ENCODE measurements at places on chromosomes 11 and 22. TPM values are rescaled to one million over a fixed set of nuclear protein-coding genes. Genes with fewer than 3 reads are reported as not detected.
A peak's percentile ranks its signal among the peaks of the same experiment; 100 is the strongest.

Gene SLC22A8
- total RNA-seq: not detected

GRCh38 chr11:12693479-12694182 is 19.4 kb downstream of the TEAD1 start:
- no peak for DNase-seq

Gene NRXN2
- 0.32 TPM for total RNA-seq

Gene MMP3
- total RNA-seq: not detected

DNA sequence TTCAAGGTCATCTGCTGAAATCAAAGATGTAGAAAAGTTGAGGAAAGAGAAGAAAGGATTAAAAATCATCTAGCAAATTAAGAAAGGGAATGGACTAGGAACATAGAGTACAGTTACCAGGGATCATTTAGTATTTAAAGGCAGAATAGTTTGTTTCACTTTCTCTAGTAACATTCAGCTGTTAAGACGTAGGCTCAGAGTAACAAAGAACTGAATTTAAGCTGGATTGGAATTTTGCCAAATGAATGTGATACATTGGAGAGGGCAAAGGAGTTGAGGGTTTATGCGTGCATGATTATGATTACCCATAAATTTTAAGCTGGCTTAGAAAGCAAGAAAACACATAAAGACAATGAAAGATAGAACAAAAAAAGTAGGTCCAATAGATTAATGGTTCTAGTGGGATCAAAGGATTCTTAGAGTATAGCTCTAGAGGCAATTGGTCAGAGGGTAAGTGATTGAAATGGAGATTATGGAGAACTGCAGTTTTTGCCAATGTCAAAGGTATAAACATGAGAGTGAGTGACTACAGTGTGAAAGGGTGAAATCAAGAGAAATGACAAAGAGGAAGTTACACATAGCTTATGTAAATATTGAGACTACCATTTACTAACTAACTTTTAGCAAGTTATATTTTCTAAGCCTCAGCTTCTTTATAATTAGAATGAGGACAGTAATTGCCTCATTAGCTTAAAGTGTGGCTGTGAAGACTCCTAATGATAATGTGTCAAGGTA is 190.0 kb downstream of the GRIA4 start:
- DNase-seq: no peak

Gene CHRM4
- 4.3 TPM for total RNA-seq

DNA sequence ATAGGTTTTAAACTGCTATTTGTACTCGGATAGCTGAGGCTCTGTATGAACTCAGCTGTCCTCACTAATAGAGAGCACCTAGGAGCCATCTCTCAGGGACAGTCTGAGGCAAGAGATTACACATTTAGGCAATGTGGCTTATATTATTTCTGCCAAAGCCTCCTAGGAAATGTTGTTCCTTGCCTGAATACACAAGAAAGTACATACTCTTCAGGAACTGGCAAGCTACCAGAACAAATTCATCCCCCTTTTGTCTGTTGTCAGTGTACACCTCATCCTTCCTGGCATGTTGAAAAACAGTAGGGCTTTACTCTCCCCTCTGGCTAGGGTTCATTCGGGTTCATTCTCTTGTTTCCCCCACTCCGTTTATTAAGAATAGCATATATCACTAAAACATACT is 615.9 kb upstream of the FAT3 start:
- DNase-seq: no peak

- DNase-seq: no peak
Observed at GRCh38 chr22:37273846-37274225, 8.5 kb upstream of the CYTH4 start.

DNA sequence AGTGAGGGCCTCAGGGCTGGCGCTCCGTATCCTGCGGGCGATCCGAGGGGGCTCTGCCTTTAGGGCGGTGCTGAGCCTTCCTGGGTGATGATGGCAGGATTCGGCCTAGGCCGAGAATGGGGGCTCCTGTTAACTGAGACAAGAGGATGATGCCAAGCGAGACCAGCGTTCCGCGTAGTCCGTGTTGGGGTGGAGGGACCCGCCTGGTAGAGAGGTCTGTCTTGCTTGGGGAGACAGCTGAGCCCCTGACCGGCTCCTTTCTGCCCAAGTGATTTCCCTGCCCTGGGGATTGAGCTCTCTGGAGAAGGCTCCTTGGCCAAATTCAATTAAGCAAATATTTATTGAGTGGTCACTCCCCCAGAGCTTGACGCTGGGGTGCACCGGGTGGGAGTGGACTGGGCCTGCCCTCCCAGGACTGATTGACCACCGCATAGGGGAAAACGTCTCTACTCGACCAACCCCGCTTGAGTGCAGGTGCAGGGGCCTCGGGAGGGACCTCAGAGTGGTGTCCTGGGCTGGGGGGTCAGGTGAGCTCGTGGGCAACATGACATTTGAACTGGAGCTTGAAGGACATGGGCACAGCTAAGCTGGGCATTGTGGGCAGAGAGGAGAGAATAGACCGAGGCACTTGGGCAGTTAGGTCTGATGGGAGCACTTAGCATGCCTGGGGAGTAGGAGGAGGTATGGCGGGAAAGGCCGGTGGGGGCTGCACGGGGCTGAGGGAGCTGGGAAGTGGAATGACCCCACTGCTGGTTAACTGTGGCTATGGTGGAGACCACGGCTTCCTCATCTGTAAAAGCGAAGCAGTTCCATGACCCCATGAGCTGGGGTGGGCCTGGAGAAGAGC is 1.1 kb downstream of the GNAZ start:
- peak; percentile 9 for DNase-seq

DNA sequence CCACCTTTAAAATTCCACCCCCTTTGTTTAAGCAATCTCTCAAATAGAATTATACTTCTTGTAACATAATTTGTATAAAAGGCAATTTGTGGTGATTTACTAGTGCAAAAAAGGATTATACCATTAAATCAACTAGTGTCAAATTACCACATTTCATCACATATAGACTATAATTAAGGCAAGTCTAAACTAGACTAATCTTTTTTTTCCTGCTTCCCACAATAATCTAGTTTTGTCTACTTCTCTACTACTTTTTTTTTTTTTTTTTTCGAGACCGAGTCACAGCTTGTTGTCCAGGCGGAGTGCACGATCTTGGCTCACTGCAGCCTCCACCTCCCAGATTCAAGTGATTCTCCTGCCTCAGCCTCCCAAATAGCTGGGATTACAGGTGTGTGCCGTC is 36.1 kb upstream of the FZD4 start:
- no peak for DNase-seq

Gene PIWIL4
- 1.6 TPM for total RNA-seq

Gene SAA4
- total RNA-seq: not detected

Gene TLCD5
- 0.32 TPM for total RNA-seq

- DNase-seq: no peak
Observed at GRCh38 chr11:21615955-21616371, 576.9 kb upstream of the ANO5 start.

Gene BTBD18
- total RNA-seq: not detected

- DNase-seq: no peak
Observed at GRCh38 chr22:33247758-33248157, 189.6 kb upstream of the SYN3 start.

DNA sequence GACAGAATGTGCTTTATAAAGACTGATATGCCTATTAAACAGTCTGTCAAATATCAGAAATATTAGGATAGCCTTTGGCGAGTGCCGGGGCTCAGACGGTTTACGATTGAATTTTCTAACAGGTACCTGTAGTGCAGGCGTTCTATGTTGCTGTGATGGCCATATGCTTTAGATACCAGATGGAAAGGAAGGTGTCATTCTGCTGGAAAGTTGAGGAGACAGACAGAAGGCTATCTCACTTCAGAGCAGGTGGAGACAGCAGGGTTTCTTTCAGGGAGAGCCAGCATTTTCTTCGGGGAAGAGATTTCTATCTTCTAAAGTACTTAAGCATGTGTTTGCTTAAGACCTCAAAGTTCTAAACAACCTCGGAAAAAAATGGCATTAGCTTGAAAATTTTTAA is 415.4 kb downstream of the NTM start:
- DNase-seq: no peak
